ENCODE measurements at places on chromosomes 7 and 10.

- no peak for DNase-seq
Measured at GRCh38 chr10:59456199-59456598, 93.8 kb upstream of the FAM13C start.

- DNase-seq: peak; percentile 39
Measured at GRCh38 chr10:119761106-119761505, 35.3 kb downstream of the INPP5F start.

GRCh38 chr7:128103498-128104107, 72.4 kb upstream of the LRRC4 start:
- no peak for DNase-seq

- no peak for DNase-seq
Measured at GRCh38 chr7:131087756-131088658, 239.7 kb upstream of the MKLN1 start.

DNA sequence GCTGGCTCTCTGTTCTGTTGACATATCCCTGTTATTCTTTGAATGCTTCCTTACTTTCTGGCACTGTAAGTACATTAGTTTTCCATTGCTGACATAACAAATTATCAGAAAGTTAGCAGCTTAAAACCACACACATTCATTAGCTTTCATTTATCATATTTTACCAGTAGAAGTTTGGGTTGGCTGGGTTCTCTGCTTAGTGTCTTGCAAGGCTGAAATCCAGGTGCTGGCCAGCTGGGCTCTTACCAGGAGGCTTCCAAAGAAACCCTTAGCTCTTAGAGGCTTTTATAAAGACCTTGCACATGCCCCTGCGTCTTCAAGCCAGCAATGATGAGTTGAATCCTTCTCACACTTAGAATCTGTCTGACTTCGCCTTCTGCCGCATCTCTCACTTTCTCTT, 160.6 kb downstream of the MLLT10 start:
- DNase-seq: peak; percentile 26

DNA sequence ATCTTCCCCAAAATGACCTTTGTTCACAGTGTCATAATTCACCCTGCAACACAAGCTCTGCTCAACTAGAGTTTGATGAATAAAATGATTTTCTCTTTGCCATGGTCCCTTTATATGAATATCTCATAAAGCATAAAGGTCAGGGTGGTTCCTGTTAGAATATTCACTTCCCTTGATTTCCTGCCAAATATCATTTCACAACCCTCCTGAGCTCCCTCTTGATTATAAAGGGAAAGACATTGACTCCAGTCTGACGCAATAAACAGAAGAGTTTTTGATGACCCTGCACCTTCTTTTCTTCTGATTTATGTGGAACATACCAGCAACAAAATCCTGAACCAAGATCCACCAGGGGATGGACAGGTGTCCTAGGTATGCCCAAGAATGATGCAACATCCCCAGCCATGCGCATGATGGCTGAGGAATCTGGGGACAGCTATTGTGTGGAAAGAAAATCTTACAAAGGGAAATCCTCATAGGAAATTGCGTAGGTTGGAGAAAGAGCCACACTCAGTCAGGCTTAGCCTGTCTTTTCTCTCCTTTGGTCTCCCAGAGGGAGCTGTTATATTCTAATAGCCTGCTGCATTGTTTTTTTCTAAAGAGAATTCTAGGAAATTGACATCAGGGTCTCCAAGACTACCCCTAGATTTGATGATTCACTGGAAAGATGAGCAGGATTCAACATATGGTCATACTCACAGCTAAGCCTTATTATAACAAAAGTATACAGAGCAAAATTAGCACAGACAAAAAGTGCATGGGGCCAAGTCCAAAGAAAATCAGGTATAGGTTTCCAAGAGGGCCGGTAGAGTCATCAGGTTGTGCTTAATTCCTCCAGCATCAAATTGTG, 18.8 kb downstream of the IFIT3 start:
- DNase-seq: no peak

- no peak for DNase-seq
Measured at GRCh38 chr7:98921608-98922372, 43.5 kb downstream of the TRRAP start.

DNA sequence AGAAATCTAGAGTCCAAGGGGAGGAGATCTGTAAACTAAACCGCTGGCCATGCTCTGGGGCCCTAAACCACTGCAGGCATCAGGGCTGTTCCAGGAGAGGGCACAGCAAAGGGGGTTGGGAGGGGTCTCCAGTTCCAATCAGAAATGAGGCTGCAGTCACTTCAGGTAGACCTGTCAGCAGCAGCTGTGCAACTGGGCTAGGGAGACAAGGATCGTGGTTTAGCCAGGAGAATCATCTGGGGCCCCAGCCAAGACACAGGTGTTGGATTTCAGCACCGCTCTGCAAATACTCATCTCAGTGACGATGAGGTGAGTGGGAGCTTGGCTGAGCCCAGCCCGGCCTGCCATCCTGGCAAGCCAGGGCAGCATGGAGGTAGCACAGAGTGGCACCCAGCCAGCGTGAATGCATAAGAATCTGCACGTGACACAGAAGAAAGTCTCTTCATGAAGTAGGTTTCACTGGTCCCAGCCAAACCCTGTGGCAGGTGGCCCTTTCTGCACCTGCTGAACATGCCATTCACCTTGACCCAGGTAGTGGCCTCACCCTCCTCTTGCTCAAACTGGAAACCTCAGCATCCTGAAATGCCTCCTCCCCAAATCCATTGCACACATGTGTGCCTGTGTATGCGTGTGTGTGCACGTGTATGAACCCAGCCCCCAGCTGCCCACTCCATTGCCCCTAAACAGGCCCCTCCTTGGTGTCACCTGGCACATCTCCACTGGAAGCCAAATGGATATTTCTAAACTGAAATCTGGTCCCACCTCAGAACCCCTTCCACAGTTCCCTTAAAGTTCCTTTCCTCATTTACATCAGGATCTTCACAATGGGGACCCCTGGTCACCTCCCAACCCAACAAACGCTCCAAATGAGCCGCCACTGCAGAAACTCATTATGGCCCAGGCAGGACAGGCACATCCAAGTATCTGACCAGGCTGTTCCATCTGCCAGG, 9.6 kb downstream of the GPRIN2 start:
- no peak for DNase-seq

GRCh38 chr7:18552943-18553604, 57.5 kb downstream of the HDAC9 start:
- no peak for DNase-seq

DNA sequence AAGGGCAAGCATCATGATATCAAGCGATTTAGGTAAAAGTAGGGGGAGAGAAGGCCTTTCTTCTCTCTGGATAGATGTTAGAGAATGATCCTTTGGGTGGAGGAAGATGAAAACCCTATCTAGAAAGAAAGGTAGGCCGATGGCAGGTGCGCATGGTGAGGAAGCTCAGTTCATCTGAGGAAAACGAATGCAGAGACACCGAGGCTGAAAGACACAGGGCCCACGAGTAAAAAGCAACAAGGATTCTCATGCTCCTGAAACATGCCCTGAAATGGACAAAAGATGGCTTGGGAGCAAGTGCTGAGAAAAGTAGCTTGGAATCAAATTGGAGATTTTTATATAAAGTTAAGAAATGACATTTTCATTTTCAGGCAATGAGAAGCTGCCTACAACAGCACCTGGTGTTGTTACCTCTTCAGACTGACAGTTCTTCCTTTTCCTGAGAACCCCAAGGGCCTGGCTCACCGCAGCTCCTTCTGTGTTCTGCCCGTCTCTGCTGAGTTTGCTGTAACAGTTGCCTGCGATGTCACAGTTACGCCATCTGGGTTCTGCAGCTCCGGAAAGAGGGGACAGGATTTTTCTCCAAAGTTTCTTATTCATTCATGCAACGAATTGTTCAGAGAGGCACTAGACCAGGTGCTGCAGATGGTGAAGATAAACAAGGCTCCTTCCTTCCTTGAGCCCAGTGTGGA, 402.0 kb upstream of the KLF6 start:
- no peak for DNase-seq
